ENCODE measurements at places on chromosomes 1 and 21.

DNA sequence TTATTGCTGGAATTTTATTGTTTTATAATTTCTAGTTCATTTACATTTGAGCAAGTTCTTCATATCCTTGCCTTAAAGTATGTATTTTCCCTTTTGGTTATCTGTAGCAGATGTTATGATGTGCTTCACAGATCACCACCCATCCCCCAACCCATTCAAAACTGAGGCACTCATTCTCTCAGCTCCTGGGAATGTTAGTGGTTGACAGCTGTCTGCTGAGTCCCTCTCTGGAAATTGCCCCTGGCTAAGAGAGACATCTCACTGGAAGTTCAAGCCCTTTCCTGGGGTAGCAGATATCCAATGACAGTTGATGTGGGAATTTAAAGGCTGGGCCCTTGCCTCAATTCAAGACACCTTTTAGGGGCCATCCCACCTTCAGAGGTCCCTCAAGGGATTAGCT is 4.3 kb upstream of the DPYD start:
- no peak for DNase-seq

DNA sequence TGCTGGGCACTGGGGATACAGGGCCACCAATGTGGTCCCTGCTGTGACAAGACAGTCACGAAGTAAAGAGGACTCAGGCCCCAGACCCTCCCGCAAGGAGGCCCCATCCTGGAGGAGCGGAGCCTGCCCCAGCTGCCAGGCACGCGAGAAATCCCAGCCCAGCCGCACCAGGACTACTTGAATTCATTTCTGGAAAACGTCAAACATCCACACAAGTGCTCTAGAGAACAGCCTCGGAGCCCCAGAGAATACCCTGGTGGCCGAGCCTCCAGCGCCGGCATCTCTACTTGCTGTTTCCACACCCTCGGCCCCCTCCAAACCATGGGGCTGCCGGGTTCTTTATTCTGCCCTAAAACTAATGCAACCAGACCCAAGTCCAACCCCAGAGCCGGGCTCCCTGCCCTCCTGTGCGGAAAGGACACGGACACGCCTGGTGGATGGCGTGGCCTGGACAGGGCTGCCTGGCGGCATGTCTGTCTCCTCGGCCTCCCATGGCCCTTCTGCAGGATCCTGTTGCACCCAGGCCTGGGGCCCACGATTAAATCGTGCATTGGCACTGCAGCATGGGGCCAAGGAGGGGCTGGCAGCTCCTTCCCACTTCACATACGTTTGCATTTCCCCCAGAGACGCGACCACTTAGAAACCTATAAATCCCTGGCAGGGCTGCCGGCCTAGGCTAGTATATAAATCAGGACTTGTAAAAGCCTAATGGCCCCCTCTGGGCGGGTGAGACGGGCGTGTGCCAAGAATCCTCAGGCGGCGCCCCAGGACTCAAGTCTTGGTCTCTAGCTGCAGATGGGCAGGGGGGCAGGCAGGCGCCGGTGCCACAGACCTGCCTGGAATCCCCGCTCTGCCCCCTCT is 41.2 kb downstream of the DMRTB1 start:
- no peak for DNase-seq

DNA sequence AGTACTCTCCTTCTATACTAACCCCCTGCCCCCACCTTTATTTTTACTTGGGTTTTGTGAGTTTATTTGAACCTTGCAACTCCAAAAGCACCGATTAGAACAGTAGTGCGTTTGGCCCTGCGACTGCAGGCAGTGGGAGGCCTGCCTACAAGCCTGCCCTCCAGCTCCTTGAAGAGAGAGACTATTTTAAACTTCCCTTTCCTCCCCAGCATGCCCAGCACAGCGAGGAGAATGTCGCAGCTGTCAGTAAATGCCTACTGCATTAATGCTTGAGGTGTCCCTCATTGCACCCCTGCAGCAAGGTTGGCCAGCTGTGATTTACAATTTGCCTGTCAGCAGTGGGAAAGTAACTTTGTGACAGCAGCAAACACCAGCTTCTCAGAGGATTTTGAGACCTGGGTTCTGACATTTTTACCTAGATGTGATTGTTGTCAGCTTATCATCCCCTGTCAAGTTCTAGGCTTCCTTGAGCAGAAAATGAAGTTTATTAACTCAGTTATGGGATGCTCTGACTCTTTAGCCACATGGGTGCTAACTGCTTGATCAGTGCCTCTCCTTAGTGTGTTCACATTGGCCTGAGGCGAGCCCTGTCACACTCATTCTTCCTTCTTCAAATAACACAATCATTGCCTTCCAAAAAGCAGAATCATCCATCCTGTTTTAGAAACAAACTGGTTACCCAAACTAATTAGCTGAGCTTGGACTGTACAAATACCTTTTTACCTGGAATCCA is 170.6 kb downstream of the PDE4B start:
- no peak for DNase-seq

- DNase-seq, result no peak
Observed at GRCh38 chr1:173562813-173563212, 40.1 kb downstream of the SLC9C2 start.

GRCh38 chr1:108897865-108898720 is 21.3 kb downstream of the GPSM2 start:
- DNase-seq, result peak; percentile 40

DNA sequence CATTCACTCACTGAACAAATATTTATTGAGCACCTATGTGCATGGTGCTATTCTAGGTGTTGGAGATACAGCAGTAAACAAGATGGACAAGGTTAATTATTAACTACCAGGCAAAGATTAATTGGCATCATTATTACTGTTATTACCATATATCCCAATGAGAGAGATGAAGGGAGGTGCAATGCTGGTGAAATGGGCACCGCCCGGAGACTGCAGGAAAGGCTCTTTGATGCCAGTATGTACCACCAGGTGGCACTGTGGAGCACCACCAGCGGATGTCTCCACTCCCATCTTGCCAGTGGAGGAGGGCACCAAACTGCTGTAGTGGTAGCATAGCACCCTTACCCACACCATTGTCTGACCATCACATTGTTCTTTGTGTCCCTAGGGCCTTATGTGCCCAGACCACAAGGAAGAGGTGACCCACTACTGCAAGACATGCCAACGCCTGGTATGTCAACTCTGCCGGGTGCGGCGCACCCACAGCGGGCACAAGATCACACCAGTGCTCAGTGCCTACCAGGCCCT is 3.0 kb downstream of the TRIM46 start:
- DNase-seq, result peak; percentile 88

GRCh38 chr1:22255341-22256212 is 112.7 kb upstream of the WNT4 start:
- no peak for DNase-seq

DNA sequence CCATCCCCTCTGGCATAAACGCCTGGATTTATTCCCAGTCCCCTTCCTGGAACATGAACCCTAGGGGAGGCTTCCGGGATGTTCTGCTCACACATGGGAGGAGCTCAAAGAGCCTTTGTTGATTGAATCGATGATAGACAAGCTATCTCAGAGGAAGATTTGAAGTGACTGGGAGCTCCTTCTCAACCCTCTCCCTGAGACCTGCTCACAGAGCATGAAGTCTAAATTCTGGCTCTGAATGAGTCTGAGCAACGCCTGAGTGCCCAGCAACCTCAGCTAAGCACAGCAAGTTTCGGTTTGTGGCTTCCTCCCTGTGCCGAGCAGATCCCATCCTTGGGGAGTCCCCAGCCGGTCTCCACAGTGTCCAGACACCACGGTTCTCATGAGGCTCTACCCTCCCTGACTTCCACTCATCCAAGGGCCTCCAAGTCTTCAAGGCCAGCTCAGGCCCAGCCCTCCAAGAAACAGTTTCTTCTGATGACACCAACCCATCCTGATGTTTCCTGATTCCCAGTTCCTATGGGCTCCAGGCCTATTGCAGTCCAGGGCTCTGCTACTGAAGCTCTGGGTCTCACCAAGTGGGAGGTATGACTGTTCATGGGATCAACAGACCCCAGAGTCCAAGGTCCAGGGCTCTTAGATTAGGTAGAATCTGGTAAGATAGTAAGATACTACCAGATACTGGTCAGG is 190.8 kb downstream of the DYRK1A start:
- no peak for DNase-seq

DNA sequence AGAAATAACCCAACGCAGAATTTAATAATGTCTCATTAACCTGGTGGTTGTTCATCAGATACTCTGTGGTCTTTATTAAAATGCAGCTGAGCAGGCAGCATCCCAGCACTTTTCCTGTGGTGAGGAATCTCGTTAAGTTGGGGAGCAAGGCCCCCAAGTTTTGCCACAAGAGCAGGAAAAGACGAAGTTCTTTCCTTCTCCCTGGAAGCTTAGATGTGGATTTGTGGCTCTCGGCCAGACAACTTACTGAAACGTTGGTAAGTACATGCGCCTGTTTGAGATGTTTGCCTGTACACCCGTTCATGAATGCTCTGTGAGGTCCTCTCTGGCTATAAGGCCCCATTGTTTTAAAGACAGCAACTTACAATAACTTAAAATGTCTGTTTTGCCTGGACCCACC is 34.3 kb upstream of the PDE9A start:
- DNase-seq, result no peak

GRCh38 chr1:24470592-24470991 is 32.0 kb upstream of the RCAN3 start:
- DNase-seq, result no peak

DNA sequence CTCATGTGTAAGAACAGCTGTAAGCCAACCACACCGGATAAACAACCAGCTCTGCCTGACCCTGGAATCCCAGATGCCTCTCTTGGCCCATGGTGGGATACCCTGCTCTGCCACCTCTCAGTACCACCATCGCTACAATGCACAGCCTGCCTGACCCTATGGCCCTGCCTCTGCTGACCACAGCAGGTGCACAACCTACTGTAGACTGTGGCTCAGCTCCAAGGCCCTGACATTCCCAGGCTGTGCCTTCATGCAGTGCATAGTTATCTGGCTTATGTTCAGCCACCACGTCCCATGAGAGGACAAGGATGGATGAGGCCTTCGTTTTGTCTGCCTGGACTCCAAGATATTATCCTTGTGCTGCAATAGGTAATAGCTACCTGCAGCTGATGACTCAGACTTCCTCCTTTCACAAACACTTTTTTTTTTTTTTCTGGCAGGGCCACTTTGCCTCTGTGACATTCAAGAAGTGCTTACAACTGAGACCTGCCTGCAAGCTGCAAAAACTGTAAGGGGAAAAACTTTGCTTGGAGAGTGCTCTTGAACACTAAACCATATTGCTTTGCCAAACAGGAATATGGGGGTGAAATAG is 177.7 kb downstream of the URB2 start:
- DNase-seq, result no peak

GRCh38 chr1:23216771-23217420 is 406 bp downstream of the HTR1D start:
- no peak for DNase-seq

DNA sequence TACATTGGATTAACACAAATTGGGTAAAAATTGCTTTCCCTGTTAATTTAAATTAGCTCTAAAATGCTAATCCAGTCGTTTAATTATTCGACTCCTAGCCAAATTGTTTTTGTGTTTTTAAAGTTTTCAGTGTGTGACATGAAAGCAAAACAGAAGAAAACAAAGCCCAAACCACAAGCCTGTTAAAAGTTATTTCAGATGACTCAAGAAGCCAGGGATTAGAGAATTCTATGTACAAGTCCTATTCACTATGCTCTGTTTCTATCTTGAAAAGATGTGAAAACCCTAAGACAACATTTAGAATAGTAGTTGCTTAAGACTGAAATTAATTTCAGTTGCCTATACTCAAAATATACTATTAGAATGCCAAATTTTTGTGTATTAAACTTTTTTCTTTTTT is 294.8 kb upstream of the ADAMTS5 start:
- DNase-seq, result no peak

- DNase-seq, result peak; percentile 44
Observed at GRCh38 chr1:44645476-44646244, 28.6 kb downstream of the TMEM53 start.

GRCh38 chr1:65812065-65812464 is 19.4 kb downstream of the PDE4B start:
- DNase-seq, result peak; percentile 18

GRCh38 chr1:203442821-203443220 is 32.8 kb upstream of the PRELP start:
- no peak for DNase-seq

DNA sequence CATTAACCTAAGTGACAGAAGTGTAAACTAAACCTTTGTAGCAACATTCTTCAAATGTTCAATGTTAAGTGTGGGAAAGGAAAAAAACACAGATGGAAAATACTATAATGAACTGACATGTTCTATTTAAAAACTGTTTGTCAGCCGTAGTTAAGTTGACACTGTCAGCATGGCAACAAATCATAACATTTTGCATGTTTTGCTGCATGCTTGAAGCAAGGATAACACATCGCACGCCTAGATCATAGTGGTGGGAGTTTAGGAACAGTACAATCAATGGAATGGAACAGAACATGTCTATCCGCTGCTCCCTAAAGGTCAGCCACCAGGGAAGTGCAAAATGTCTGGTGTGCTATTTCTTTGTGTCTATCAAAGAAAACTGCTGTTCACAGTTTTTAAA is 62.5 kb upstream of the ESRRG start:
- no peak for DNase-seq

- peak; percentile 86 for DNase-seq
Observed at GRCh38 chr1:183416850-183417771, 1.1 kb downstream of the NMNAT2 start.

- peak; percentile 80 for DNase-seq
Observed at GRCh38 chr1:228902781-228903433, 167.6 kb downstream of the RHOU start.

GRCh38 chr21:41187537-41188025 is 19.6 kb downstream of the BACE2 start:
- DNase-seq, result no peak

DNA sequence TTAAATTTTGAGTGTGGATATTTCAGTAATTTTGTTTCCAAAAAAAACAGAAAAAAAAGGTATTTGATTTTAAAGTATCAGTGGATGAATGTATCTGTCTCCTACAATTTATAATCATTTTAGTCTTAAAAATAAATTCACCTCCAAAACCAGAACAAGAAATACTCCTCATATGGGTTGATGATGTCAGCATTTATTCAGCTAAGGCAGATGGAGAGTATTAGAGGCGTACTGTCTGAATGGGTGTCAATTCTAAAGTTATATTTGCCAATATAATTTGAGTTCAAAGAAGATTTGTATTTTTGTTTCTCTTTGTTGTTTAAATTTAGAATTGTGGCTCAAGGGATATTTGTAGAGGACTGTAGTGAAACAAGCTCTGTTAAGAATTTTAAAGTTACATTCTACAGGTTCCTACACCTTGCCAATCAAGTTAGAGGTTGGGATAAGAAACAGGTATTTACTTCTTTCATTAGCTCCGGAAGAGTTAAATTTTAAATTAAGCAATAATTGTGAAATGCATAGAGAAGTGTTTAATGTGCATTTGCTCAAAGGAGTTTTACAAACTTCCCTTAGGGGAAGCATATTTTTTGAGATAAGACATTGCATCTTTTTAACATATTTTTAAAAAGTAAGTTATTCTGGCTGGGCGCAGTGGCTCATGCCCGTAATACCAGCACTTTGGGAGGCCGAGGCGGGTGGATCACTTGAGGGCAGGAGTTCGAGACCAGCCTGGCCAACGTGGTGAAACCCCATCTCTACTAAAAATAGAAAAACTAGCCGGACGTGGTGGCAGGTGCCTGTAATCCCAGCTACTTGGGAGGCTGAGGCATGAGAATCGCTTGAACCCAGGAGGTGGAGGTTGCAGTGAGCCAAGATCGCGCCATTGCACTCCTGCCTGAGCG is 1.2 kb downstream of the PLA2G4A start:
- no peak for DNase-seq

All from testis (tissue), 5 donors.